ENCODE measurements at places on chromosomes 2 and 18.
A peak's percentile ranks its signal among the peaks of the same experiment; 100 is the strongest.

DNA sequence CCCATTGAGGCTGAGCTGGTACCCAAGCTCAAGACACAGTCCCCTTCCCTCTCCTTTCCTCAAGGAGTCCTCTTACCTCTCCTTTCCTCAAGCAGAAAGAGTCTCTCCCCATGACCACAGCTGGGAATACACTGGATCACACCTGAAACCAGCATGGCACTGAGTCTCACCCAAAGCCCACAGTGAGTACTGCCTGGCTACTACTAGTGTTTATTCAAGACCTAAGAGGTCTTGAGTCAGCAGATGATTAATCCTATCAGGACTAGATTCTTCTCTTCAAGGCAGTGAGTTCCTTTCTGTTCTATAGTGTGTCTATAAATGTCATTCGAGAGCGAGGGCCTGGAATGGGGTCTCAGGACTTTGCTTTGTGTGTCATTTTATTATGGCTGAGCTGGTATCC lies 111.4 kb downstream of the METTL4 start:
- no peak for DNase-seq

GRCh38 chr2:218289639-218290315 lies 2.5 kb downstream of the TMBIM1 start:
- DNase-seq = no peak

DNA sequence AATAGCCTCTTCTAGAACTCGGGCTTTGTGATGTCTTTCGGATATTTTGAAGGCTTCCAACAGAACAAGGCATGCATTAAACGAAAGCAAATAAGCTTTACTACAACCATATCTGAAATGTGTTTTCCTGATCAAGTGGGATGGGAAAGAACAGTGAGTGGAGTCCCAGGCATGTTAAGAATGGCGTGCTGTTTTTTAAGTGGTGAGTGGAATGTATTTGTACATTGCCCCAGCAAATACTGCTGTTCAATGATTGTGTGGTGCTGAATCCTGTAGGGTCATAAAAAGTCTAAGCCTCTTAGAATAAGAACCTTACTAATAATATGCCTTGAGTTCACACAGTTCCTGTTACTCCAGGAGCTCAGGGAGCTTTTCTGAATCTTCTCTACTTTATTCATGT lies 52.5 kb downstream of the POMC start:
- DNase-seq = no peak

GRCh38 chr2:75064691-75065396 lies 106.4 kb downstream of the POLE4 start:
- peak; percentile 43 for DNase-seq

DNA sequence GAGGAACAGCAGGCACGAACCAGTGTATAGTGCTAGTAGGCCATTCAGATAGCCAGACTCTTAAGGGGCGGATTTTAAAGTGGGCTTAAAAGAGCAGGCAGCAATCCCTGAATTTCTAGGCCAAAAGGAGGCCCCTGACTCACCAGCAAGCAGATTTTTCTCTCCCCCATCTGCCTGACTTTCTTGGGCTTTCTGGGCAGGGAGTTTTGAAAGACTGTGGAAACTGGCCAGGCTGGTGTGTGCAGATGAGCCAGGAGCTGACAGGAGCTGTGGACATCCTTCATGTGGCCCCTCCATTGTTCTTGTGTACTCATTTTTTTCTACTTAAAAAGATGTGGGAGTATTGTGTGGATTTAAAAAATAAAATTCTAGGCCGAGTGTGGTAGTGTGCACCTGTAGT lies 59.0 kb downstream of the GLI2 start:
- DNase-seq = no peak

DNA sequence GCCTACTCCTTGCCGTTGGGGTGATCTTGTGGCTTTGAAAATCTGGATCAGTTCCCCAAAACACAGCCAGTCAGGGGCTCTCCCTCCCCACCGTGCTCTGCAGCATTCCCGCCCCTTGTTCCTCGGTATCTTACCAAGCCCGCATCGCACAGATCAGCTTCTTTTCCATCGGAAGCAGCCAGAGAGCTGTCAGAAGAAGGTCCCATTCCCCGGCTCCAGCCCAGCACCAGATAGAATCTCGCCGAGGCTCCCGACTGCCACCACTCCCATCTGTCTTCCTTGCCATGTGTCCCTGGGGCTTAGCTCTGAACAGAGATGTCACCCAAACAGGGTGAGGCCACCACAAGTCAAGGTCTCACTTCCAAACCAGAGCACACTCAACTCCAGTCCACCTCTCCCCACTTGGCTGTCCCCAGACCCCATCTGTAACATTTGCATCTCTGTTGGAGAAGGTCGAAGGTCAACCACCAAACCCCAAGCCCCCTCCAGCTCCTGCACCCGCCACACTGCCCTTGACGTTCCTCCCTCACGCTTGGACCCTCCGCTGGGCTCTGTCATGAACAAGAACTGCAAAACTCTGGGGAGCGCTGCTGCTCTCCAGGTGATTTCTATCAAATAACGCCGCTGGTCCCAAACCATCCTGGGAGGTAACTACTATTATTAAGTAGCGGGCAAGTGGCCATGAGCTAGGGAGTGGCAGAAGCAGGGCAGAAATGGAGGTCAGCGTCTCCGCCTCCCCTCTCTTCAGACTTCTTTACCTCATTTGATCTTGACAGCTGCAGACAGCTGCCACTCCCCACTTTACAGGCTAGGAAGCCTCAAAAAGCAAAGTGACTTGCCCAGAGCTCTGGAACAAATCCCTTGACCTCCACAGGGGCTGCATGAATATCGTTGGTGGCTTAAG lies 70.0 kb upstream of the TAF1B start:
- DNase-seq = no peak

DNA sequence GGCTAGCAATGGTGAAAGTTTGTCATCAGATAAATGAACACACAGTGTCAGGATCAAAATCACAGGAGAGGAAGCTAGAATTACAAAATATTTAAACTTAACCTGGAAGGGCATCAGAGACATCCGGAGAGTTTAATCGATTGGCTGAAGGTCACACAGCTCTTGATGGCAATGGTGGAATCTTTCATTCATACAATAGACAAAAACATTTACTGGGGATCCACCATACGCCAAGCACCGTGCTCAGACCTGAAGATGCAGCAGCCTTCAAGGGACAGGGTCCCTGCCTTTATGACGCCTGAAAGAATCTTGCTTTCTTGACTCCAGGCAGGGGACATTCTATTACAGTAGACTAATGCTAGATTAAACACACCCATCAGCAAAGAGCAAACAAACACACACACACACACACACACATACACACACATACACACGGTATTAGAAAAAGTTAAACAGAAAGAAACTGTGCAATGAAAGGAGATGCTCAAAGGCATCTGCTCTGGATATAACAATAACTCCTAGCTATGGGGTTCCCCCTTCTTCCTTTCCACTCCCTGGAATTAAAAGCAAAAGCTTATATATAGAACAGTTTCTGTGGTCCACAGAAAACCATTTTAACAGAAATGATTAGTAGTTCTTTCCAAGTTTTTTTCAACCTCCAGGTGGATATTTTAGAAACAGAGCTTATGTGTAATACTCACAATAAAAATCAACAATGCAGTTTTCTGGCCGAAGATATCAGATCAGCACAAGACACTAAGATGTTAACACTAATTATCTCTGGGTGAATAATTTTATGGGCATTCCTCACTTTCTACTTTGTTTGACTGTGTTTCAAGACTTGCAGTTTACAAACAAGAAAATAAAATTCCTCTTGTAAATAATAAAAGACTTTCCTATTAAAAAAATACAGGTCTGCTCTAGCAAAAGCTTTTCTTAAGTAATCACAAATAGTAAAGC lies 151.7 kb downstream of the ANKRD44 start:
- no peak for DNase-seq

GRCh38 chr2:27072920-27073319 lies 1.5 kb upstream of the OST4 start:
- DNase-seq = no peak

DNA sequence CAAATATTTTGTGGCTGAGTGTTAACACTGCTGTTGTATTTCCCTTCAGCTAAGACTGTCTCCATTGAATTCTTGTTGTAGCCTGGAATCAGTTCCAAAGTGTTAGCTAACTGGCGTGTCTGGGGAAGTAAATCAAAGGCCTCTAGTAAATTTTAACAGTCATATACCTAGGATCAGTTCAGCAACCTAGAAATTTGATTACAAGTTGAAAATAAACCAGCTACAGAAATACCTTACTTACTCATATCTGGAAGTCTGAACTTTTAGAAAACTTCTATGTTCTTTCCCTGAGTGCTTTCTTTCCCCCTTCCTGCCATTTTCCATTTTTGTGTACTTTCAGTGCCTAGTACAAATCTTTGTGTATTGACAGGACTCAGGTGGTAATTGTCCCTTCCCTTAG lies 396.7 kb upstream of the DCC start:
- no peak for DNase-seq

GRCh38 chr18:63073481-63073880 lies 246.1 kb downstream of the BCL2 start:
- DNase-seq = peak; percentile 43

- no peak for DNase-seq
Observed at GRCh38 chr18:3706279-3707097, 256.5 kb downstream of the TGIF1 start.

GRCh38 chr2:119771331-119771730 lies 11.6 kb downstream of the PTPN4 start:
- no peak for DNase-seq

DNA sequence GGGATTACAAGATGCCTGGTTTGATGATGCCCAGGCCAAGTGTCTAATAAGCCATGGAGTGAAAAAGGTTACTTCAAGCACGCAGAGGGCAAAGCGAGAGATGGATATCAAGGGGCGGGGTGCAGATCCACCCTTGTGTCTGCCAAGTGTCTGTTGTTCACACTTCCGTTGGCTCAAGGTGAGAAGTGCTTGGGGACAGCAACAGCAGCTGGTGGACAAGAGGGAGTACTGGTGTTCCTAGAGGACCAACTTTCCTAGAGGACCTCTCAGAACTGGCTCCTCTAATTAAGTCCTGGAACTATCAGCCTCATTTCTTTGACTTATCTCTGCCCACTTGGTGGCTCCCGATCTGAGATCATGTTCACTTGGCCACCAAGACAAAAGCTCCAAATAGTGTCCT lies 299.1 kb downstream of the PRKCE start:
- no peak for DNase-seq

- DNase-seq = no peak
Observed at GRCh38 chr2:42101206-42102023, 53.6 kb downstream of the PKDCC start.

DNA sequence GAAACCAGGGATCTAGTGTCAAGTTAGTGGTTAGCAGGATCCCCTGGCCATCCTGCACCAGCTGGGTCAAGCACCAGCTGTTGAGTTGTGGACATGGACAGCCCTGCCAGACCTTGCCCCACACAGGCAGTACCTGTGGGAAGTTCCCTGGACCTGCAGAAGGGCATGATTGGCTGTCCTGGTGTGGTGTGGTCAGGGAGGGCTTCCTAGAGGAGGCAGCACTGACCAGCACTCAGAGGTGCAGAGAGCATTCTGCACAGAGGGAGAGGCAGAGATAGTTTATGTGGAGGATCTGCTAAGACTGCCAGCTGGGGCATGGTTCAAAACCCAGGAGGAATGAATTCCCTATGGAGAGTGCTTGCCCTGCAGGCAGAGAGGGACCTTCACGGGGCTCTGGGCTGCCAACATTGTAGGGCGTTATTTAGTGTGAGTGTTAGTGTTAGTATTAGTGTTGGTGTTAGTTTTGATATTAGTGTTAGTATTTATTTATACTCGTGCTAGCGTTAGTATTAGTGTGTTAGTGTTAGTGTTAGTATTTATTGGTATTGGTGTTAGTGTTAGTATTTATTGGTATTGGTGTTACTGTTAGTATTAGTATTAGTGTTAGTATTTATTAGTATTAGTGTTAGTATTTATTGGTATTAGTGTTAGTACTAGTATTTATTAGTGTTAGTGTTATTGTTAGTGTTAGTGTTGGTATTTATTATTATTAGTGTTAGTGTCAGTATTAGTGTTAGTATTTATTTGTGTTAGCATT lies 31.9 kb downstream of the TWIST2 start:
- no peak for DNase-seq

GRCh38 chr2:63053081-63053888 lies 2.7 kb downstream of the OTX1 start:
- no peak for DNase-seq

GRCh38 chr2:203569677-203570316 lies 34.7 kb upstream of the RAPH1 start:
- peak; percentile 52 for DNase-seq

DNA sequence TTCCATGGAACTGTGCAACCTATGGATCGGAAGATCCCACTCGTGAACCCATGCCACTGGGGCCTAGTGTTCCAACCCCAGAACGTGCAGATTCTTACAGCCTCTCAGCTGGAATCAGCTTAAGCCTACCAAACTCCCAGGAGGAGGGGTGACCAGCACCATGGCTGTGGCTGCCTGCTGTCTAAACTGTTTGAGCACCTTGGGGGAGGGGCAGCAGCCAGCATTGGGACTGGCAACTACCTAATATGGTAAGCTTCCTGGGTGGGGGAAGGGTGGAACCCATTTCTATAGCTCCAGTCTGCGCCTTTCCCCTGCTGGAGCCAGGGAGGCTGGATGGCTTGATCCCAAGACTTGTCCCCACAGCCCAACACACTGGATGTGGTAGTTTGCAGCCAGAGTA lies 10.7 kb upstream of the POLE4 start:
- peak; percentile 23 for DNase-seq

- DNase-seq = no peak
Observed at GRCh38 chr2:25587361-25587760, 86.0 kb downstream of the DTNB start.

- no peak for DNase-seq
Observed at GRCh38 chr2:98793897-98794830, 63.2 kb upstream of the MGAT4A start.

GRCh38 chr2:25293145-25293544 lies 48.6 kb downstream of the DNMT3A start:
- DNase-seq = no peak

DNA sequence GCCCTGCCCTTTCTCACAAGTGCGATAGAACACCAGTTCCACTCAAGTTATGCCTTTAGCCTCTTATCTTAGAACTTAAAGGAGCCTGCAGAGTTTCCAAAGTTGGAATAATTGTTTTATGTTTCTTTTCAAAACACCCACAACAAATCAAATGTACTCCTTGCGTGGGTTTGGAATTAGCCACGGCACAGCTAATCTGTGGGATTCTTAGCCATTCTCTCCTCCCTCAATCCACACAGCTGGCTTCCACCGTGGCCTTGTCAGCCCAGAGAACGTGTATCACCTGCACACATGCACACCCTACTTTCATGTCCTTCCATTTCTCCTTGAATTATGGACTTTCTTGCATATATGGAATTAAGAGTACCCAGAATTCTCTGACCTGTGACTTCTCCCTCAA lies 135.1 kb upstream of the LTBP1 start:
- no peak for DNase-seq
